Cortex of kidney (tissue), 1 donor: ENCODE measurements at places on chromosomes 13 and 19.

- no peak for DNase-seq
These were observed 242.2 kb downstream of the B3GLCT start for GRCh38 chr13:31441800-31442510.

DNA sequence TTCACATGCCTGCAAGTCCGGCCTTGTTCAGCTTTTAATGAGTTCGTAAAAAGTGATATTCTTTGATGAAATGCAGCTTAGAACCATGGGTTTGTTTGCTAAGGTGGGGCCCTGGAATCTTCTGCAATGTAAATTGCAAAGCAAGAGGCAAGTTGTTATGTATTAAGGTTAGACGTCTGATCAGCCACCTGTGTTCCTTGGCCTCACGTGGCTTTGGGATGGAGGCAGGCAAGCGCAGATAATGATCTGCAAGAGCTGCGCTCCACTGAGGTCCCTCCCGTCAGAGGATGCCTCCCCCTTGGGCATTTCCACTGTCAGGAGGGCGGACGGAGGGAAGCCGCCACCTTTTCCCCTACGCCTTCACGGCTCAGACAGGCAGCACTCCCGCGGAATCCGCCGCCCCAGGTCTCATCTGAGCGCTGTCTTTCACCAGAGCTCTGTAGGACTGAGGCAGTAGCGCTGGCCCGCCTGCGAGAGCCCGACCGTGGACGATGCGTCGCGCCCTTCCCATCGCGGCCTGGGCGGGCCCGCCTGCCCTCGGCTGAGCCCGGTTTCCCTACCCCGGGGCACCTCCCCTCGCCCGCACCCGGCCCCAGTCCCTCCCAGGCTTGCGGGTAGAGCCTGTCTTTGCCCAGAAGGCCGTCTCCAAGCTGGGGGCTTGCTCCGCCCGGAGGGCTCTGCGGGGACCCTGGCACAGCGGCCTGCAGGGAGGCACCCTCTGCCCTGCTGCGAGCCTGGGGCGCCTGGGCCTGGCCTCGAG lies 110.9 kb downstream of the CRYL1 start:
- no peak for DNase-seq

DNA sequence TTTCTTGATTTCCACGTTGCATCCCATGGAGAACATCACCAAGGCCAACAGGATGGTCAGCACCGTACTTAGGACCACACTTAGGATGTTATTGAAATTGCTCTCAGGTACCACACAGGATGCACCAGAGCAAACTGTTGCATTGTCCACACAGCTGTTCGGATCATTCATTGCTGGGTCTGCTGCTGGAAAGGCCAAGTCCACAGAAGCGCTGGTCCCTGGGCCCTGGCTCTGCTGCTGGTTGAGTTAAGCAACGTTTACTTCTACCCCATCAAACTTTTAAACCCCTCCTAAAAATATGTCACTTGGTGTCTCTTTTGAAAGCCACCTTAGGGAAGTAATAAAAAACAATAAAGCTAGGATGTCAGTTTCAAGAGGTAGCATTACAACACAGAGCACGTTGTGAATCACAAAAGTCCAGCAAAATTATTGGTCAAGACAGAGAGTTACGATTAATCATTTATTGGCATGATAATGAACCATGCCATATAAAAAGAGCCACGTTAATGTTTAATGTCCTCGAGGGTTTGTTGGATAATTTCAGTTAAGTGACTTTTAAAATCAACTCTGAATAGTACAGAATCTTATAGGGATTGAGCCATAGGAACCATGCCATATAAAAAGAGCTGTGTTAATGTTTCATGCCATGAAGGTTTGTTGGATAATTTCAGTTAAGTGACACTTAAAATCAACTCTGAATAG lies at the start of gene SLC10A2:
TSS of gene SLC10A2 (minus strand) at position 339 of the 702 bp plus-strand sequence. CDS start at position 171, 168 bp downstream.
- no peak for DNase-seq

DNA sequence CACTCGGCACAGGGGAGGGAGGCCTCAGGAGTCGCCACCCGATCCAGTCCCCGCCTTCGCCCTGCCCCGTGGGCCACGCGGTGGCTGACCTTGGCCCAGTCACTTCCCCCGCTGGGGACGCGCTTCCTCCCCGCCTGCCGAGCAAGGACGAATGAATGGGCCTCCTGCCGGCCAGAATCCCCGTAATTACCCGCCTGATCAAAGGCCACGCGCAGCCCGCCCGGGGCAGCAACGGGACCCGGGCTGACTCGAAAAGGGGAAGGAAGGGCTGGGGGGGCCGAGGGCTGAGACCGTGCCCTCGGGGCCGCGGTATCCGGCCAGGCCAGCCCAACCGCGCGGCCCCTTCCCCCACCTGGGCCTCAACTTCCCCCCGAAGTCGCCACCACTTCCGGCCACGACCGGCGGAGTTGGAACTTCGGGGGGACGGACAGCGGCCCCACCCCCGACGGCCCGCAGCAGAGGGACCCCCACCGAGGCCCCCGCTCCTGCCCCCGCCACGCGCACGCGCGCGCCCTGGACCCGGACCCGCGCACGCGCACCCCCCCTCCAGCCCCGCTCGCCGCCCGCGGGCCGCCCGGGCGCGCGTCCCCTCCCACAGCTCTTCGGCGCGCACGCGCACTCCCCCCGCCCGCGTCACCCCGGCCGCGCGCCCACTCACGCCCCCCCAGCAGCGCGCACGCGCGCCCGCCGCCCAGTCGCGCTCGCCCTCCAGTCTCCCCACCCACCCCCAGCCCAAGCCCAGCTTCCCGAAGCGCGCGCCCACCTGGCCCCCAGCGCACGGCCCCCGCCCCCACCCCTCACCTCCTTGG lies 520 bp downstream of the ZNF787 start:
- DNase-seq: no peak

DNA sequence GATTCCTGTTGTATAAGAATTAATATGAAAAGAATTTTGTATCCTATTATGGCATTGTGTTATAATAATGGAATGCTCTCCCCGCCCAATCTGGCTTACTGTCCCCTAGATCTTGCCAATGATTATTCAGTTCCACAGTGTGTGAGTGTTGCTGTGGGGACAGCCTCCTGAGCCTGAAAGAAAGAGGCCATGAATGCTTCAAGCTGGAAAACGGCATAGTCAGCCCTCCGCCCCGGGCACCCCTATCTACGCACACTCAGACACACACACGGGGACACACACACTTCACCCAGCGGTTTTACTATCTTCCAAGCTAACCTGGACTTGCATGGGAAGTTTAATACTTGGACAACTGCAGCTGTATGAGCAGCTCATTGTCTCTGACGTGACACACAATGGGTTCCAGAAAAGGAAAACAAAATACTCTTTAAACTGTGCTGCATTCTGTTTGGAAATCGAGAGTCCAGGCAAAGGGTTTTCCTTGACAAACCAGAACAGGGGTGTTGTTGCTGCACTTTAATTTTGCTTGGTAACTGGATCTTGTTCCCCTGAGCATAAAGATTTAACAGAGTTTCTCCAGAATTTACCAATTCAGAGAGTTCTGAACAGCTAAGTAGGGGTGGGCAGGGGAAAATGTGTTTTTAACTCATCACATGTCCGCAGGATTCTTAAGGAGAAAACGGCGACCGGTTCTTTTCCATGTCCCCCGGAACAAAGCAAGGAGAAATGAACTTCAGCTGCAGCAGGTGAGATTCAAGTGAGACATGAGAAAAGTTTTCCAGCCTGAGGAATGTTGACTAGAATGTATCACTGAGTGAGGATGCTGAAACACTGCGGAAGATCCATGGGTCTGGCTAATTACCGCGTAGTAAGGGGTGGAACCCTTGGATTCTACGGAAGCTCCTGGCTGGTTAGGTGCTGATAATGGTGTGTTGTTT lies 472.9 kb downstream of the FOXO1 start:
- no peak for DNase-seq

DNA sequence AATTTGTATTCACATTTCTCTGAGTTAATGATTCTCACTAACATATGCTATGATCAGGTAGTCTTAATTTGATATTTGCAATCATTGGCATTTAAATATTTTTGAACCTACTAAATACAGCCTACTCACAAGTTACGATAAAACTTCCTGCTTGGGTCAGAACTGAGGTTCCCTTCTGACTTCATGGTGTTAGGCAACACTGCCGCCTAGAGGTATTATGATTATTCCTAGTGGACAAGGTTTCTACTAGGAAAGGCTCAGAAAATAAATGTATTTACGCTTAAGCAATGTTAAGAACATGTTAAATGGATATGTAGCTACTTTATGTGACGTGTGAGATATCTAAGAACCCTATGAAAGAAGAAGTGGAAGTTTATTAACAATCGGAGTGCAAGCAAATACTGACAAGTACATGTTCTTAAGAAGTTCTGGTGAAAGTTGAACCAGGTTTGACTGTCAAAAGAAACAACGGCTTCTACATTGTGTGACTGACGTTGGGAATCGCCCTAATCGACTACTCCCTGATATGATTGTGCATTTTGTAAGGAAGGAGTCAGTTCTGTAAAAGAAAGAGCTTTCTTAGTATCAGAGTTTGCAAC lies 1395.8 kb downstream of the SLITRK5 start:
- DNase-seq: no peak

- no peak for DNase-seq
These were observed 601 bp upstream of the ZNF749 start for GRCh38 chr19:57434386-57435061.

GRCh38 chr13:45185286-45185685 lies 15.6 kb downstream of the KCTD4 start:
- no peak for DNase-seq

- DNase-seq: no peak
These were observed 59.9 kb downstream of the LATS2 start for GRCh38 chr13:21001471-21001870.

DNA sequence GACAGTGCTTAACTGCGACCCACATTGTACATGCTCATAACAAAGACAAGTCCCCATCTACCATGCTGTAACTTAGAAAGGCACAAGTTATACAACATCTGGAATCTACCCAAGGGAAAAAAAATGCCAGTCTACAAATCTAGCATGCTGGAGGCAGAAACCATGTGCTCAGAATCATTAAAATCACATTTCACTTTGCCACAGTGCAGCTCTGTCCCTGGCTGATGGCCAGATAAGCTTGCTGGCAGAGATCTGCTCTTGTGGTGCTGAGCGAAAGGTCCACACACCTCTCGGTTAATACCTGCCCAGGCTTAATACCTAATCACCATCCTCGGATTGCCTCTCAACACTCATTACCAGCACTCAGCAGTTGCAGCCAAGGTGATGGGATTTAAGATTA lies 74.1 kb upstream of the UQCRFS1 start:
- no peak for DNase-seq

GRCh38 chr13:23570099-23570920 lies at the start of gene TNFRSF19:
TSS of gene TNFRSF19 (plus strand) at chr13:23570412. CDS start at chr13:23590184, 19,772 bp downstream.
- DNase-seq: no peak

DNA sequence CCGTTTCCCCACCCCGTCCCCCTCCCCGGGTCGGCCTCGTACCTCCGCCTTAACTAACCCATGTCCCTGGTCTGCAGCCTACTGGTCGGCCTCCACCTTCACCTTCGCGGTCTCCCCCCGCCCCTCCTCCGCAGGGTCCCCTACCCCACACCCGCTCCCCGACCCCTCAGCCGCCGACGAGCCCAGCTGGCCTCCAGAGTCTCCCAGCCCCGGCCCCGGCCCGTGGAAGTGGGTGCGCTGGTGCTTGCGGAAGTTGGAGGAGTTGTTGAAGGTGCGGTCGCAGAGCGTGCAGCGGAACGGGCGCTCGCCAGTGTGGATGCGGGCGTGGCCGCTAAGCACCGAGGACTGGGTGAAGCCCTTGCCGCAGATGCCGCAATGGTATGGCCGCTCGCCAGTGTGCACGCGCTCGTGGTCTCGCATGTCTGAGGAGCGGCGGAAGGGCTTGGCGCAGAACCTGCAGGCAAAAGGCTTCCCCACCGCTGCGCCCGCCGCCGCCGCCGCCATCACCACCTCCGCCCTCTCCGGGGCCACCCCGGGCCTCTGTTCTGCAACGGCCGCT lies 2.6 kb downstream of the ZNF784 start:
- DNase-seq: no peak

DNA sequence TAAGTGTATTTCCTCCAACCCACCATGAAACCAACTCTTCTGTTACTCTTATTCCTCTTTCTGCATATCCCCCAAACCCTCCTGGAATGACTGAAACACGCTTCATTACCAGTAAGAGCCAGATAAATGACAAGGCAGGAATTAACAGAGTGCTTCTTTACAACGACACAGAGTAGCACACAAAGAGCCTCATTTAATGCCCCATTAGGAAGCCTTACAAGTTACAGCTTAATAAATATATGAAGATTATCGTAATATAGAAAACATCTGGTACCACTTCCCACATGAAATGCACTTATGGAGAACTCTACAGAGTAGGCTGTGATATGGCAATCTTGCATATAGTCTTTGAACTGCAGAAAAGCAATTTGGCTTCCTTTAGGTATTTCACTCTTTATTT lies 116.8 kb downstream of the ENOX1 start:
- DNase-seq: no peak

- no peak for DNase-seq
These were observed 176.8 kb downstream of the OXGR1 start for GRCh38 chr13:96817336-96817941.

GRCh38 chr19:18457483-18458331 lies 19.8 kb upstream of the ISYNA1 start:
- DNase-seq: no peak

DNA sequence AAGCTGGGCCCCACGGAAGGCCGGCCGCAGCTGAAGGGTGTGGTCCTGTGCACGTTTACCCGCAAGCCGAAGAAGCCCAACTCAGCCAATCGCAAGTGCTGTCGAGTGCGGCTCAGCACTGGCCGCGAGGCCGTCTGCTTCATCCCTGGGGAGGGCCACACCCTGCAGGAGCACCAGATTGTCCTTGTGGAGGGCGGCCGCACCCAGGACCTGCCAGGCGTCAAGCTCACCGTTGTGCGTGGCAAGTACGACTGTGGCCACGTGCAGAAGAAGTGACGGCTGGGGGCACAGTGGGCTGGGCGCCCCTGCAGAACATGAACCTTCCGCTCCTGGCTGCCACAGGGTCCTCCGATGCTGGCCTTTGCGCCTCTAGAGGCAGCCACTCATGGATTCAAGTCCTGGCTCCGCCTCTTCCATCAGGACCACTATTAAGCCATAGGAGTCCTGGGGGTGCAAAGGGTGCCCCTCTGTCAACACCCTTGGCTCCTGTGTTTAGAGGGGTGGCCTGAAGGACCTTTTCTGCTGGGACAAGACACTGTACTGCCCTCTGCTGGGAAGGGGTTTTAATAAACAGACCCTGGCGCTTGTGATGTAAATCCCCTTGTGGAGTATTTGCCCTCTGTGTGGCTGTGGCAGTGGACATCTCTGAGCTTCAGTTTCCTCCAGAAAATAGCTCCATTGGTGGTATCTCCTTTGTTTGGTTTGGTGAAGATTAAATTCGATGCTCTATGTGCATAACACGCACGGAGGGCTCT lies 1.9 kb downstream of the MRPS12 start:
- DNase-seq: no peak

- DNase-seq: no peak
These were observed 3.0 kb downstream of the OBI1 start for GRCh38 chr13:78655906-78656305.
